ENCODE measurements at places on chromosomes 11 and 22.

- DNase-seq: no peak
These were observed 705 bp upstream of the CAPN1 start for GRCh38 chr11:65180877-65181568.

GRCh38 chr11:99068832-99069231, 48.1 kb downstream of the CNTN5 start:
- DNase-seq: no peak

DNA sequence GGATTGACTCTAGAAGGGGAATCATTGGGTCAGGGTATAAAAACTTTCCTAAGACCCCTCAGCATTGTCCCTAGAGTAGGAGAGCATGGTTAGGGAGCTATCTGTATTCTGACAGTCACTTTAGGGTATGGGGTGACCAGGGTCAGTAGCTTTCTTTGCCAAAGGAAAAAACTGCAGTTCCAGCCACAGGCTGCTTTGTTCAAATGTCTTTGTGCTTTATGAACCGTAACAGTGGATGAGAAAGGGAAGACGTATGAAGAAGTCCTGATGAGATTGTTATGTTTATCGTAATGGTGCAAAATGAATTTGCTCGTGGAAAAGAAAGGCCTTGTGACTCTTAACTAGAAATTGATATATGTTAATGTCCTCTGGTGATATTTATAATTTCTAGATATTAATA, 30.0 kb downstream of the CYB5R2 start:
- DNase-seq: no peak

- no peak for DNase-seq
These were observed 28.5 kb upstream of the DDX6 start for GRCh38 chr11:118819334-118820024.

- no peak for DNase-seq
These were observed 34.5 kb upstream of the ANO3 start for GRCh38 chr11:26297189-26297975.

DNA sequence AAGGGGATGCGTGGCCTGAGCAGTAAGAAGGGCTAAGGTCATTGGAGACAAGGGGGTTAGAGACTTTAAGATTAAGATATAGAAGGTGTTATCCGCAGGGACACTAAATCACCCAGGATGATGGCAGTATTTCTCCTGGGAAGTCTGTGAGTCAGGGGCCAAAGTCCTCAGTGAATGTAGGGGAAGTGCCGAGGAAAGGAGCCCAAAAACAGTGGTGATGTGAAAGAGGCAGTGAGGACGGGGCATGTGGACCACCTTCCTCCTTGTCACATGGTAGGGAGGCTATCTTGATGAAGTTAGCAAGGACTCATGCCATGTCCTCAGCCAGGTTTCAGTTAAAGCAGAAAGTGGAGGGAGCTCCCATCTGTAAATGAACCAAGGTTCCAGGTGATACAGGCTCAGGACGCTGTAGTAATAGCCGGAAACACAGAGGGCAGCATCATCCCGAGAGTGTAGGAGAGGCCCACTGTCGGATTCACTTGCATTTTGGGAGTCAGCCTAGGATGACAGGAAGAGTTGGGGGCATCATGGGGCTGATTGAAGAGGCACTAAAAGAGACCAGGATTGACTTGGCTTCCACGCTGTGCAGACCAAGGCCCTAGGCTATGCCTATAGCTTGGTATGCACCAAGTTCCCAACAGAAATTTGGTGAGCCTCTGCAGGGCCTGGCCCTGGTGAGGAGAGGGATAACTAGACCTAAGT, 33.5 kb downstream of the WEE1 start:
- DNase-seq: no peak

DNA sequence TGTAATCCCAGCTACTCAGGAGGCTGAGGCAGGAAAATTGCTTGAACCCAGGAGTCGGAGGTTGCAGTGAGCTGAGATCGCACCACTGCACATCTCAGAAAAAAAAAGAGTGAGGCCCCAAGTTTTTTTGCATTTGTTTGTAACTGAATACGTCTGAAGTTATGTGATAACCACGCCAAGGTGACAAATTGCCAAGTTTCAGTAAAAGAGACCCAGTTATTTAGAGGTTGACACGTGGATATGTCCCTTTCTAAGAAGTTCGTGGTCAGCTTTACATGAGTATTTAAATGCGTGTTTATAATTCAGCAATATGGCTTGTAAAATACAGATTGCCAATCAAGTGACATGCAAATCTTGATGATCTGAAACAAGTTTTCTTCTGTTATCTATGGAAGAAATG, 8.0 kb downstream of the PPARA start:
- DNase-seq: no peak

DNA sequence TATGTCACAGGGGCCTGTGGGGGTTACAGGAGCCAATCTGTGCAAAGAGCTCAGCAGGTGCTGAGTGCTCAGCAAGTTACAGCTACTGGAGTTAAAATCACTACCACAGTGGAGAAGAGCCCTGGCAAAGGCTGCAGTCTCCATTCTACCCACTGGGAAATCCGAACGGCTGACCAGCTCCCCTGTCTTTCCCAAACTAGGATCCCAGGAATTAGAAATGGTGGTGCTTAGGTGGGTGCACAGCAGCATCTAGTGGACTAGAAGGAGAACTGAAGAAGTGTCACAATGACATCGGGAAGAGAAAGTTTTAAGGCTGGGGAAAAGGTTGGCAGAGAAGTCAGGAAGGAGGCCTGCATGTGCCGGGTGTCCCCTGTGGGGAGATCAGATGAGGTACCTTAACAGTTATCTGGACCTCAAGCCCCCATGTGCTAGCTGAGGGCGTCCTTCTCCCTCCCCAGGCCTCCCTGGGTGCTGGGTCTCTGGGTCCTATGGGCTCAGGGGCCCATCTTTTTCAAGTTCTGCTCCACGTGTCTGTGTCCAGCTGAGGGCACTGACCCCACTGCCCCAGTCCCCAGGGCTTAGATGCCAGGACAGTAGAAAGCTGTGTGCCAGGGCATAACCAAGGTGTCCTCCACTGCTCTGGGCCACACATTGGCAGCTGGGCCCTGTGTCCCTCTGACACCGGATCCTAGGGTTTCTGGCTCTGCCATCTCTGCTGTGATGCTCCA, 1.9 kb downstream of the PIWIL3 start:
- no peak for DNase-seq

Measured in stimulated activated CD8-positive, alpha-beta memory T cell treated with anti-CD3 and anti-CD28 coated beads, Interleukin-15, amount 100 ng/mL, for 1 hour (primary cell).